Stimulated activated CD8-positive, alpha-beta memory T cell treated with anti-CD3 and anti-CD28 coated beads, Interleukin-7, amount 100 ng/mL, for 1 hour (primary cell): ENCODE measurements at places on chromosomes 6 and 20.
A peak's percentile ranks its signal among the peaks of the same experiment; 100 is the strongest.

DNA sequence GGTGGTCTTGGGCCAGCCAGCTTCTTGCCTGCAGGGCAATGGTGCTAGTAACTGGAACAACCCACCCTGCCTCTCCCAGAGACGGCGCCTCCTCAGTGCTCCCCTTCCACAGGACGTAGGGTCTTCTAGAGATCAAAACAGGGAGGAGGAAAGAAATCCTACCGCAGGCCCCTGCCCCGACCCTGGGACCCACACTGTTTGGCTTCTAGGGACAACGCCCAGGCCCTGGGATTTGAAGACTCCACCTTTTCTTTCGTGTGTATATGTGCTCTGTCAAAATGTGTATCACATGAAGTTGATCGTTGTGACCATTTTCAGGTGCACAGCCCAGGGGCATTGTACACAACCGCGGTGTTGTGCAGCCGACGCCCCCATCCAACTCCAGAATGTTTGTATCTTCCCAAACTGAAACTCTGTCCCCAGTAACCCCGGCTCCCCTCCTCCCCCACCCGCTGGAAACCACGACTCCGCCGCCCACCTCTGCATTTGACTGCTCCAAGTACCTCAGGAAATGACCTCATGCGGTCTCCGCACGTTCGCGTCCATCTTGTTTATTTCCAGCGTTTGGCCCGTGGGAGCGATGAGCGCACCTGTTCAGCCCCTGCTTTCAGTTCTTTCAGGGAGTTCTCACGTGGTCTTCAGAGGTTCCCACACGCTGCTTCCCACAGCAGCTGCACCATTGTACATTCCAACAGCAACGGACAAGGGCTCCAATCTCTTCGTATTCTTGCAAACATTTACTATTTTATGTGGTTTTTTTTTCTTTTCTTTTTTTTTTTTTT is 3.4 kb upstream of the BHLHE23 start:
- peak; percentile 40 for DNase-seq

- DNase-seq = no peak
Observed at GRCh38 chr20:40390654-40391053, 298.4 kb downstream of the MAFB start.

- no peak for DNase-seq
Observed at GRCh38 chr20:11459090-11459890, 458.4 kb upstream of the BTBD3 start.

GRCh38 chr6:157271911-157272310 is 51.4 kb downstream of the TMEM242 start:
- no peak for DNase-seq

DNA sequence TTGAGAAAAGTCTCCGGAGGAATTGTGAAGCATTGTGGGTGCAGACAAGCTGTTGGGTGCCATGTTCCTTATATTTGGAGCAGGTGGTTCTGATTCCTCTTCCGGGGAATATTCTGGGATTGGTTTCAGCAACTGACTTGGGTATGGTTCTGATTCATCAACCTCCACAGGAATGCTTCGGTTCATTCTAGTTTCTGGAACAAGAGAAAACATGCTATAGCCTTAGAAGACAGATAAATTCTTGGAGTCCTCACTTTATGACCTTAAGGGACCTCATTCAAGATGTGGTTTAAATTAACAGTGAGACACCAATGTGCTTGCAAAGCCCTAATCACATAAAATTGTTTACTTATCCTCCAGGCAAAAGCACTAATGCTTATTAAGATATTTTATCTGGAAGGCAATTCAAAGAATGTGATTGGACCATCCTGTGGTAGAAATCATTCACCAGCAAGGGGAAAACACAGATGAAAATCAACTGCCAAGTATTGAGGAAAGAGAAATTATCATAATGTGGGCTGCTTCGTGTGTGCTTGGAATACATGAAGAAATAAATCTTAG is 13.7 kb downstream of the TRAF3IP2 start:
- no peak for DNase-seq

- DNase-seq = no peak
Observed at GRCh38 chr6:166586424-166587156, at the start of gene RAMACL. Gene RAMACL, minus strand, starts transcription at chr6:166586678. Its CDS starts 201 bp downstream, at chr6:166586477.

GRCh38 chr20:57262301-57262700 is 4.1 kb downstream of the BMP7 start:
- DNase-seq = no peak

GRCh38 chr6:37636801-37637561 is 60.7 kb downstream of the MDGA1 start:
- no peak for DNase-seq

DNA sequence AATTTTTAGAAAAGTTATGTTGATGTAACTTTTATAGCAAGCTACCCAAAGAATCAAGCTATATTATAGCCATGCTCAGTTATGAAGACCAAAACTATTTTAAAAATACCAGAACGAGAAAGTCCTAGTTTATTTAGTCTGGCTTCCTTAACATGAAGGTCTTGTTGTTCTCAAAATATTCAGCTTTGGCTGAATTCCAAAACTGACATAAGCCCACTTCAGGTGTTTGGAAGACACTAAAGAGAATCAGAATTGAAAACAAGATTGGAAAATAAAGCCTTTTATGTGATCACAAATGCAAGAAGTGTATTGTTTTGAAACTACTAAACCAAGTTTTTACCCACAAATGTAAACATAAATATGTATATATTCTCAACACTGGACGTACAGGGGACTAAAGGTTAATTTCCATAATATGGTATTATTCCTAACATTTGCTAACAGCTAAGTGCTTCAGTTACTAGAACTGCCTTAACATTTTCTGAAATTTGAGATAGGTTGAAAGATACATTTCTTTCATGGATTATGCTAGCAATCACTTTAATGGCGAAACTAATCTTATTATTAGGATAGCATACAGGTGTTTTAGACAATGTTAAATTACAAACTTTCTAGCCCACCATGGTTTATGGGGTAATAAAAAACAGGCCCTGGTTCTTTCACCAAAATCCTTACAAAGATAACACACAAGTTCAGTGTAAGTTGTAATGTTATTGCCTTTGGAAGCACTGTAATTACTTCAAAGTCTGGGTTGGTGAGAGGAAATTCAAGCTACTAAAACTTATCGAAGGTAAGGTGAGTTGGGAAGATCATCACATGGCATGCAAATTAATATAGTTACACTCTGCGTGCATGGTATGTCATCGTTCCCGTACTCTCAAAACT is 1.6 kb downstream of the MAP3K5 start:
- DNase-seq = no peak

DNA sequence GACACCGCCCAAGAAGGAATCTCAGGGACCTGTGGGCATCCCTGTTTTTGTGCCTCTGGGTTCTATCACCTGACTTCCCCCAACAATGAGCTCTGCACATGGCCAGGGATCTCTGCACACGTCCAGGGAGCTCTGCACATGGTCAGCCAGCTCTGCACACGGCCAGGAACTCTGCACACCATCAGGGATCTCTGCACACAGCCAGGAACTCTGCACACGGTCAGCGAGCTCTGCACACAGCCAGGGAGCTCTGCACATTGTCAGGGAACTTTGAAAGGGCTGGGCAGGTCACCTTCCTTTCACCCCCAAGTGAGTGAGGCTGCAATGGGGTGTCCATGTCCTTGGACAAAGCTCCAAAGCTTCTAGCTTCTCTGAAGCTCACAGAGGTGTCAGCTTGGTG is 5.2 kb upstream of the SLCO4A1 start:
- no peak for DNase-seq

- DNase-seq = no peak
Observed at GRCh38 chr20:51749674-51750036, 18.5 kb downstream of the ATP9A start.

- no peak for DNase-seq
Observed at GRCh38 chr6:69220375-69220774, 576.4 kb downstream of the LMBRD1 start.

DNA sequence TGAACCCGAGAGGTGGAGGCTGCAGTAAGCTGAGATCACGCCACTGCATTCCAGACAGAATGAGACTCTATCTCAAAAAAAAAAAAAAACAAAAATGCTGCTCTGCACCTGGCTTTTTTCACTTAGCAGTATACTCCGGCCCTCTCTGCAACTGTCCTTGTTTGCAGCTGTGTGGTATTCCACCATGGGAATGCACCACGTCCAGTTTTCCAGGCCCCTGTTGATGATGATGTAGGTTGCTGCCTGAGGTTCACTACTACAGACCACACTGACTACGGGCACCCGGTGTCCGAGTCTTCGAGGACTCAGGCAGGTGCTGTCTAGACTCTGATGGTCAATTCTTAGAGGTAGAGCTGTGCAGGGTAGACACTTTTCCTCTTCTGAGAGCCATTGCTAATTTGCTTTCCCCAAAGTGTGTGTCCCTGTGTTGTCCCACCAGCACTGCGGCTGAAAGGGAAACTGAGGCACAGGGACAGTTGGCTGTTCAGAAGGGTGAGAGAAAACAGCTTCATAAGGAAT is 56.5 kb downstream of the UBE2V1 start:
- DNase-seq = no peak

DNA sequence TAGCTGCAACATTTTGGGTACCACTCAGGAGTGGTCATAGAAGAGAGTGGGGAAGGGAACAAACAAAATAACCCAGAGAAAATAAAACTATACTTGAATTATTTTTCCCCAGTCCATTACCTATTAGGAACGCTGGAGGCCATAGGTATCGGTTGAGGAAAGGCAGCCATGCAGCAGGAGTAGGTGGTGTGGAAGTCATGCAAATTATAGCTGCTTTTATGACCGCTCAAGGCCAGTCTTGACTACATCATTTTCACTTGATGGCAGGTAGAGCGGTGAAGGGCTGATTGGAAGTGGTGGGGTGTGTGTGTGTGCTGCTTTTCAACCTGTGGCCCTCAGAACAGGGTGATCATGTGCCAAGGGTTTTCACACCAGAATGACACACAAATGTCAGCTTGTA is 36.5 kb upstream of the KIF13A start:
- no peak for DNase-seq

- no peak for DNase-seq
Observed at GRCh38 chr6:54173089-54173488, 61.8 kb downstream of the MLIP start.

DNA sequence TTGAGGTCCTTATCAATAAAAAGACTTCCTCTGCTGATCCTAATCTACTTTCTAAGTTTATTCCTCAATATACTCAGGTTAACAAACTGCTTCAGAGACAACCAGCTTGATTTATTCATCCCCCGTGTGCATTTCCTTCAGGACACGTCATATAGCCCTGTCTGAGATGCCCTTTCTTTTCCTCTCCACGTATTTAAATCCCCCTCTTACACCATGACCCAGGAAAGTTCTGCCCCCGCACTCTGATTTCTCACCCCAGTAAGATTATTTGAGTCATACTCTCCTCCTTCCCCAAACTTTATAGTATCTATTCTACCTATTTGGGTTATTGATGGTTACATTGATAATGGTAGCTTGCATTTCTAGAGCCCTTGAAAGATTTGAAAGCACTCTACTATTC is 9.8 kb upstream of the CGA start:
- DNase-seq = no peak

- DNase-seq = no peak
Observed at GRCh38 chr6:90362318-90362717, 65.7 kb upstream of the BACH2 start.

DNA sequence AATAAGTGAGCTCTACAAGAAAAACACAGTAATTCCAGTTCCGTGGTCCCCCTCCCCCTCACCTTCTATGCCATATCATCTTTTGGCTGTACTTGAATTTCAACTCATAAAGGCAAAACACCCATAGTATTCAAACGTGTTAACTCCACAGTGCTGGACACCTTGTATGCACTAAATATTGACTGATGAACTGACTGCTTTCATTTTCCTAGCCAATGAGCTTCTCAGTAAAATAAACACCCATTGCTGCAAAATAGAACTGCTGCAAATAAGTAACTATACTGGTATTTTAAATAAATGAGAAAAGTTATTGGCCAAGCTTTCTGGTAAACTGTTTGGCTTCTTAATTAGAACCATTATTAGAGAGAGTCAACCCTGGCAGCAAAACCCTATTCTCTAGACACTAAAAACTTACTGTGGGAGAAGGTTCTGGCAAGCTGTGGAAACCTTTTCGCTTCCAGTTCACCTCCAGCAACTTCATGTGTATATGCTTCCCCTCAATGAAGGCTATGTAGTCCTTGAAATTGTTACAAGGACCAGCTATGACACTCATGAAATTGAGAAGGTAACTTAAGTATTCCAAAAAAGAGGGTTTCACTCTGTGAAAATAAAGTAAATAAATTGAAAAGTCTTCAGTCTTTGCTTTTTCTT is 86.0 kb downstream of the MBOAT1 start:
- DNase-seq = no peak

- DNase-seq = no peak
Observed at GRCh38 chr6:37399795-37400490, 33.1 kb upstream of the CMTR1 start.

DNA sequence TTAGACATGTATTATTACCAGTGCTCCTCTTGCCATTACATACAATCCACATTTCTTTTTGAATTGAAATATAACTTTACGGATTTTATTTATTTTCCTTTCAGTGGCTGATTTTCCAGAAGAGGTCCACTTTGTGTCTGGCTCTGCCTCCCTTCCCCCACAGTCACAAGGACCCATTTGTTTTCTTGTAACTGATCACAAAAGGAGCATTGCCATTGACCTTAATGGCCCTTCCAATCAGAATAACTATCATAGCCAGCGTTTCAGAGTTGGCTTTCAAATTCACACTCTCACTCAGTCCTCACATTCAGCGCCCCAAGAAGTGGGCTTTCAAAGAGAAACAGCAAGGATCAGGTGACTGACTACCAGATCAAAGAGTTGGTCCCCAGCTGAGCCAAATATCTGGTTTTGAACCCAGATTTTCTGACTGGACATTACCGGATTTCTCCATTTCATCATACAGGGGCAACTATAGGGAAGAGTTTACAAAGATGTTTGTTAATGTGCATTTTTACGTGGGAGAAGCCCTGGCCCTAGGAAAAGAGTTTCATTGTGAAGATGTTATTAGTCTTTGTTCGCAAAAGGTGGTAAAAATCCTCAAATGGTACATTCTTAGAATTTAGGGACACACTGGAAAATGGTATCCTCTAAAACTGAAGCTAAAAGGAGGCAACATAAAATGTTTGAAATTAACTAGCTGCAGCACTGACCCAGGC is 2.0 kb upstream of the SLC22A23 start:
- no peak for DNase-seq

- no peak for DNase-seq
Observed at GRCh38 chr20:48759631-48760245, 68.1 kb downstream of the PREX1 start.

DNA sequence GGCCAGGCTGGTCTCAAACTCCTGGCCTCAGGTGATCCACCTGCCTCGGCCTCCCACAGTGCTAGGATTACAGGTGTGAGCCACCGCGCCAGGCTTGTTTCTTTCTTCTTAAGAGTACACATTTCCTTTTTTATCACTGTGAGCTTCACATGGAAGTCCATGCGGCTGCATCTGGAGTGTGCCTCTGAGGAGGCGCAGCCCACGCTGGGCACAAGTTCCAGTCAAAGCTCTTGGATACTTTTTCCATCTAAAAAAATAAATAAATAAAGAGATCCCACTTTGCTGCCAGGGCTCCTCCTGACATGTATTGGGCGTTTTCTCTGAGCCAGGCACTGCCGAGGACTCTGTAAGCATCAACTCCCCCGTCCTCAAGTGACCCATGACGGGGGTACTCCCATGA is 123.0 kb downstream of the PREX1 start:
- DNase-seq = no peak
